ENCODE measurements at places on chromosomes 3 and 15. TPM values are rescaled to one million over a fixed set of nuclear protein-coding genes. Genes with fewer than 3 reads are reported as not detected.

GRCh38 chr3:188174317-188175044 is 20.5 kb downstream of the LPP start:
- DNase-seq = no peak

DNA sequence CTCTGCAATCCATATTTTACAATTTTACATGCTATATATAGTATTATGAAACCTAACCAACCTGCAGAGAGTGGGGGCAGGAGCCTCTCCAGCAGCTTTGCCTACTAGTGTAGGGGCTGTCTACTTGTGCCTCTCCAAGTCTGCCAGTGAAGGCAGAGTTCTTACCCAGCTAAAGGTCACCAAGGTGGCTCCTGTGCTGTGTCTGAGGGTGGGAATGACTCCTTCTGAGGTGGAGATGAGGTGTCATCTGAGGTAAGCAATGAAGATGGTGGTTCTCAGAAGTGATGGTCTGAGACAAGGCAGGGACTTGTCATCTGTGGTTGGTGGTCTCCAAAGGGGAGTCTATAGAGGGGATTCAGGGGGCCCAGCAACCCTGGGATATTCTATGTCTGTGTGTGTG is 47.5 kb downstream of the SACM1L start:
- DNase-seq = no peak

DNA sequence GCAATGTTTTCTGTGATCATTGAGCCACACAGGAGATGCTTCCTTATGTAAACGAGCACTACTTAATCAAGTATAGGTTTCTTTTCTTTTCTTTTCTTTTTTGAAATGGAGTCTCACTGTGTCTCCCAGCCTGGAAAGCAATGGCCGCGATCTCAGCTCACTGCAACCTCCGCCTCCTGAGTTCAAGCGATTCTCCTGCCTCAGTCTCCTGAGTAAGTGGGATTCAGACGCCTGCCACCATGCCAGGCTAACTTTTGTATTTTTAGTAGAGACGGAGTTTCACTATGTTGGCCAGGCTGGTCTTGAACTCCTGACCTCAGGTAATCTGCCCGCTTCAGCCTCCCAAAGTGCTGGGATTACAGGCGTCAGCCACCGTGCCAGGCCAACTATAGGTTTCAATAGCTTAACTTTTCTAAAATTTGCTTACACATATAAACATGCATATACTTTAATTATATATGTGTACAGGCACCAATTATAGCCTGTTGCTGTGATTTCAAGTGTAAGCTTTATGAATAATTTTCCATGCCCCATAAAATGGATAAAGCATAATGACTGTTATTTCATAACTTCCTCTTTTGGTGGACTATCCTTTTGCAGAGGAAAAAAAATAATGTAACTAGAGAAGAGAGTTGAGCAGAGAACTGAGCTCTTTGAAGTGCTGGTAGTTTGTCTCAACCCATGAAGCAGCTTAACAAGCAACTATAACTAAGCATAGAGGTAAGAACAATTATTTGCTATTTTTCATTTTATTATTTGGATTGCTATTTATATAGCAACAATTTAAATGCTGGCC is 24.8 kb upstream of the MBNL1 start:
- DNase-seq = no peak

- no peak for DNase-seq
Observed at GRCh38 chr3:37701734-37702433, 159.8 kb upstream of the CTDSPL start.

DNA sequence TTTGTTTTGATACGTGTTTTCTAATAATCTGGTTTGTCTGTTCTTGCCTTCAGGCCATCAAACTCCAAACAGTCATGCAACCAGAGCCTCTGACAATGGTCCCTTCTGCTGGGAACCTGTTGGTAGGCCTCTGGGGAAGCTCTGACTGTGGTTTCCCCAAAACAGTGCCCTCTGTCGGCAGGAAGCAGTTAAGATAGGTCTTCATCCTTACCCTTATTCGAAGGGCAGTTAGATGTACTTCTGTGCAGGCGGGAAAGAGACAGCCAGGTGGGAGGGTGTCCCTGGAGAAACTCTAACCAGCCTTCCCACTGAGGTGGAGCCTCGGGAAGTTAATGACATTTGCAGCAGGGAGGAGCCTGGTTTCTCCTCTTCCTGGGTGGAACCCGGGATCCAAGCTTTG is 81.6 kb upstream of the CHMP2B start:
- DNase-seq = no peak

GRCh38 chr3:150469031-150469930 is 61.2 kb downstream of the TSC22D2 start:
- DNase-seq = no peak

DNA sequence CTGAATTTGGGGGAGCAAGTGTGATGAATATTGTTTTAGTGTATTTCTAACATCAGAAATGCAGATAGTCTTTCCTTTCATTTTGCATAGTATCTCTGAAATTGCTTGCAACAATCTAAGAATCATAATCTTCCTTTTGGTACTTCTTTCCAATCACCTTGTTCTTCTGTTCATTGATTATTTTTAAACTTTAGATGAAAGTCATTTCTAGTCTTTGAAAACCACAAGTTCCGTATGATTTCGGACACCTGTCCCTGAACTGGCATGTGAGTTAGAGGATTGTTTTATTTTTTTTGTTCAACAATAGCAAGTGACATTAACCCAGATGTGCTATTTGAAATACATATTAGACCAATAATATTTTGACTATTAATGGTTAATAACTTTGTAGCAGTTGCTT is 329.7 kb downstream of the UNC13C start:
- DNase-seq = no peak

- no peak for DNase-seq
Observed at GRCh38 chr3:73745526-73746191, 120.9 kb upstream of the PDZRN3 start.

The KNG1 gene
- 0.43 TPM for total RNA-seq

The LMAN1L gene
- total RNA-seq = 20.6 TPM

The NR1I2 gene
- total RNA-seq = 0.11 TPM

The TMEM108 gene
- total RNA-seq = 1.5 TPM

The C2CD4B gene
- total RNA-seq = 1.5 TPM

Data from Right ventricle myocardium superior (tissue), 1 donor.